ENCODE measurements at places on chromosomes 4 and X. TPM values are rescaled to one million over a fixed set of nuclear protein-coding genes. Genes with fewer than 3 reads are reported as not detected.

DNA sequence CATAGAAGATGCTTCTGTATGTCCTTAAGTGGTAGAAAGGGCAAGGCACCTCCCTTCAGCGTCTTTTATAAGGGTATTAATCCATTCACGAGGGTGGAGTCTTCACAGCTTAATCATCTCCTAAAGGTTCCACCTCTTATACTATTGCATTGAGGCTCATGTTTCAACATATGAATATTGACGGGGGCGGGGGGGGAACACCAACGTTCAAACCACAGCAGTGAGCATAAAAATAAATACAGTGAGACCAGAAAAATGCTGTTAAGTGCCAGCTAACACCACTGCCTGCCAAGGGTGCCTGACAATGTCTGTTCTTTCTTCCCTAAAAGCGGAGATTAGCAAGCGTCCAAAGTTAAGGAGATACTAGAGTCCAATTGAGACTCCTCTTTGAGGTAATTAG is 323.3 kb downstream of the STK32B start:
- peaks cover 6% of the 10 kb centered on the region for H3K4me1 ChIP-seq
- no peak overlapping the region for H3K27ac ChIP-seq
- H3K27me3 ChIP-seq: no peaks in the 10 kb centered on the region
- H3K4me3 ChIP-seq: no peak overlapping the region
- no peaks in the 10 kb centered on the region for H3K36me3 ChIP-seq

- no peak for DNase-seq
- no peak overlapping the region for H3K27ac ChIP-seq
- H3K27me3 ChIP-seq: no peaks in the 10 kb centered on the region
- H3K4me1 ChIP-seq: no peaks in the 10 kb centered on the region
- H3K36me3 ChIP-seq: no peaks in the 10 kb centered on the region
These were observed 186.9 kb upstream of the SPOCK3 start for GRCh38 chr4:167421201-167421600.

- no peaks in the 10 kb centered on the region for H3K27me3 ChIP-seq
- no peak for DNase-seq
- H3K4me3 ChIP-seq: no peak overlapping the region
- peaks cover 11% of the 10 kb centered on the region for H3K4me1 ChIP-seq
- H3K27ac ChIP-seq: no peak overlapping the region
These were observed 60.8 kb downstream of the EGF start for GRCh38 chr4:109973529-109973905.

DNA sequence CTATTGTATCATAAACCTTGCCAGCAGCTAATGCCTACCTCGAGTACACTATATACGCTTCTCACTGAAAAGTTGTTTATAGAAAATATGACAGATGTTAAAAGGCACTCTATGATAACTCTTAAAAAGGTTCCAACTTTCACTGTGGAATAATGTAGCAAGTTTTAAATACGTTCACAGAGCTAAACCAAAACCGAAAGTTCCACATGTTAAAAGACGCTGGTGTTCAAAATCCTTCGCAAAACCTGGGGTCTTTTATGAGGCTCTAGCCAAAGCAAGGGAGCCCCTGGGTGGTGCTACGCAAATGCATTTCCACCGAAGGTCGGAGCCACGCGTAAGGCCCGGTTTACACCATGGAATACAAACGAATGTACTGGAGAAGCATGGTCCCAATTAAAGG is 103.7 kb upstream of the TENM3 start:
- no peaks in the 10 kb centered on the region for H3K27me3 ChIP-seq
- no peak overlapping the region for H3K27ac ChIP-seq
- H3K36me3 ChIP-seq: no peaks in the 10 kb centered on the region
- no peak for DNase-seq
- H3K4me1 ChIP-seq: peaks cover 21% of the 10 kb centered on the region
- H3K4me3 ChIP-seq: no peak overlapping the region

The MAMLD1 gene
- 5.6 TPM for total RNA-seq

DNA sequence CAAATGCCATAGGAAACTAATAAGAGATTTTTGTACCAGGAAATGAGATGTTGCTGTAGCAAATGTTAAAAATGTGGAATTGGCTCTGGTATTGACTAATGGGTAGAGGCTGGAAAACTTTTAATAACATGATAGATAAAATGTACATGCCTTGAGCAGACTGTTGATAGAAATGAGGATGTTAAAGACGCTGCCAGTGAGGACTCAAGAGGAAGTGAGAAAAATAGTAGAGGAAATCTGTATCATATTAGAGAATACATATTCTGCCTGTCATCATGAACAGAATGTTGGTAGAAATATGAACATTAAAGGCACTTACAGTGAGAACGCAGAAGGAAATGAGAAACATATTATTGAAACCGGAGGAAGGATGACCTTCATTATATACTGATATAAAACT is 577.2 kb upstream of the HTR2C start:
- no peaks in the 10 kb centered on the region for H3K36me3 ChIP-seq
- H3K4me1 ChIP-seq: no peaks in the 10 kb centered on the region
- no peaks in the 10 kb centered on the region for H3K27me3 ChIP-seq
- no peak for DNase-seq

DNA sequence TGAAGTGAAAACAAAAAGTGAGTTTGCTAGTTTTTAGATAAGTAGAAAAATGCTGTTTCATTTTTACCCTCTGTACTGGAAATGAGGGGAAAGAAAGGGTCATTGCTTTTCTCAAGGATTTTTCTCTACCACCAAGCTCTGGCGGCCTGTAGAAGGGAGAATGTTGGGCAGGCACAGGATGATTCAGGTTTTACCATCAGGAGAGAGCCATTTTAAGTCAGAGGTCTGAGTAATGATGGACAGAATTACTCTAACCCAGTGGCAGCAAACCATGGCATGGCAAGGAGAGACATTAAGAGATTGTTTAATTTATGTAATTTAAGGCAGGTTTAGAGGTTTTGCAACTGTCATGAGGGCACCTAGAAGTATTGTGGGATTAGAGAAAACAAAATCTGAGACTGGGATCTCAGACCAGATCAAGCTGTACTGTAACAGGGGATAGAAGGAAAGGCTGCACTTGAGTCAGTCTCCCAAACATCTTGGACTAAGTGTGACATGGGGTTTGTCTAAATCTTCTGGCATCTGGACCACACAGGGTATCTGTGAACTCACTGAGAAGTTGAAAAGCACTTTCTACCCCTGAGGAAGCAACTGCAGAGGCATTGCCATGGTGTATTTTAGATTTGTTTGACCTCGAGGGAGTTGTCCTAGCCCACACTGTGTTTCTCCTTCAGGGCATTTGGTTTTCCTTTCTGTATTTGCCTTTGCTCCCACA is 81.6 kb downstream of the BANK1 start:
- no peaks in the 10 kb centered on the region for H3K4me1 ChIP-seq
- no peaks in the 10 kb centered on the region for H3K36me3 ChIP-seq
- H3K27ac ChIP-seq: no peak overlapping the region
- no peak for DNase-seq

- no peaks in the 10 kb centered on the region for H3K36me3 ChIP-seq
- H3K4me3 ChIP-seq: no peak overlapping the region
- H3K27me3 ChIP-seq: no peaks in the 10 kb centered on the region
- H3K27ac ChIP-seq: no peak overlapping the region
These were observed 251.5 kb upstream of the RASGEF1B start for GRCh38 chr4:81723019-81723884.

The FAM133A gene
- total RNA-seq: not detected

DNA sequence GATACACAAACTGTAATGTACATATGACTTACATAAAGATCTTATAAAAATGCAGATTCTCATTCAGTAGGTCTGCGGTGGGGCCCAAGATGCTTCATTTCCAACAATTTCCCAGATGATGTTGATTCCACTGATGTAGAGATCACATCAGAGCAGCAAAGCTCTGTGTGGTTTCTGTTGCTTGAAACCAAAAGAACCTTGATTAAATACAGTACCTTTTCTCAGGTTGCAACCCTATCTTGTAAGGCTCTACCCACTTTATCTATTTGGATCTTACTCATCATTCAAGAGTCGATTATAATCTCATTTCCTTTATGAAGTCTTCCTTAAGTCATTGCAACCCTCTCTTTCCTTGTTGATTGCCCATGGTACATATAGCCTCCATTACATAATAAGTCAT is 816.8 kb downstream of the RPA4 start:
- H3K4me3 ChIP-seq: no peak overlapping the region
- no peak for DNase-seq
- H3K4me1 ChIP-seq: no peaks in the 10 kb centered on the region
- no peak overlapping the region for H3K27ac ChIP-seq

GRCh38 chr4:100287534-100287933 is 97.3 kb upstream of the DDIT4L start:
- H3K4me1 ChIP-seq: no peaks in the 10 kb centered on the region
- no peak overlapping the region for H3K4me3 ChIP-seq

GRCh38 chr4:14620567-14621141 is 381.6 kb upstream of the CPEB2 start:
- no peak overlapping the region for H3K4me3 ChIP-seq
- H3K4me1 ChIP-seq: no peaks in the 10 kb centered on the region
- DNase-seq: no peak
- H3K27me3 ChIP-seq: no peaks in the 10 kb centered on the region
- H3K27ac ChIP-seq: no peak overlapping the region

DNA sequence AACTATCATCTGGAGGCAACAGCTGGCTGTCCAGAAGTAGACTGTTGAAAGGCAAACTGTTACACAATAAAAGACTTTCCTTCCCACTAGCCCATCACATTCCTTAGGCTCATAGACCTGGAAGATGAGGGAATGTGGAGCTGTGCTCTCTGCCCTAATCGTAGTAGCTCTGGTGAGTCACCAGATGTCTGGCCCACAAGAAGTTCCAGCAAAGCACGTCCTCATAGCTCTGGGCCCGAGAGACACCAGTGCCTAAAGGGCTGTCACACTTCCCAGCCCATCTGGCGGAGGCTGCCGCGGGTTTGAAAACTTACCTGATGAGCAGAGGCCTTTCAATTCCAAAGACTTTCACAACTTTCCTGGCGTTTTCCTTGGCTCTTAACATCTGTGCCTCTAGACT is 81.7 kb upstream of the STOX2 start:
- DNase-seq: no peak
- H3K4me3 ChIP-seq: no peak overlapping the region
- H3K4me1 ChIP-seq: no peaks in the 10 kb centered on the region
- H3K36me3 ChIP-seq: no peaks in the 10 kb centered on the region
- no peaks in the 10 kb centered on the region for H3K27me3 ChIP-seq
- H3K27ac ChIP-seq: no peak overlapping the region

DNA sequence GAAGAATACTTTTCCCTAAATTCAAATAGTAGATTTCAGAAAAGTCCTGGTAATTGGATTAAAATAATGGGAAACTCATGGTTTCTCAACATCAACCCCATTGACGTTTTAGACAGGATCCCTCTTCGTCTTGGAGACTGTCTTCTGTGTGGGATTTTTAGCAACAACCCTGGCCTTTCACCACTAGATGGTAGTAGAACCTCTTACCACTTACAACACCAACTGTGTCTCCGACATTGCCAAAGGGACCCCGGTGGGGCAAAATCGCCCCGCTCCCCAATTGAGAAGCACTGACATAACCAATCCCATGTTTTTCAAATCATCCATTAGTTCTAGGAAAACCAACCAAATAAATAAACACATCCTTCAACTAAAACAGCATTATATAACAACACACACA is 16.9 kb upstream of the ANOS1 start:
- no peak overlapping the region for H3K4me3 ChIP-seq
- peak; percentile 4 for DNase-seq
- no peaks in the 10 kb centered on the region for H3K27me3 ChIP-seq

The ZNF185 gene
- total RNA-seq: 2.0 TPM

DNA sequence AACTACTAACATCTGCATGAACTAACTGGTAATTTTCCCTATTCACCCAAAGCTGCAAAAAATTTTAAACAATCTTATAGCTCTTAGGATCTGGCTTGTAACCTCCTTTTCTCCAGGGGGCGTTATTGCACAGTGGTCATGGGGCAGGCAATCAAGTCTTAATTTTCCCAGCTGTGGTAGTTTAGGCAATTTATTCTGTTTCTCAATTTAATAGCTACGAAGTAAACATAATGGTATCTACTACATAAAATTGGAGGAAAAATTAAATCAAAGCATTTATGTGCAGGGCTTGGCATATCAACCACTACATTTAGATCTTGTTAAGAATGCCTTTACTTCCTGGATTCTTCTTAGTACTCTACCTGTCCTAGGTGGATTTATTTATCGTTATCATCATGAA is 137.4 kb upstream of the GUCY1A1 start:
- no peak for DNase-seq
- H3K4me3 ChIP-seq: no peak overlapping the region
- no peak overlapping the region for H3K27ac ChIP-seq
- H3K27me3 ChIP-seq: no peaks in the 10 kb centered on the region
- no peaks in the 10 kb centered on the region for H3K36me3 ChIP-seq
- H3K4me1 ChIP-seq: peaks cover 8% of the 10 kb centered on the region

DNA sequence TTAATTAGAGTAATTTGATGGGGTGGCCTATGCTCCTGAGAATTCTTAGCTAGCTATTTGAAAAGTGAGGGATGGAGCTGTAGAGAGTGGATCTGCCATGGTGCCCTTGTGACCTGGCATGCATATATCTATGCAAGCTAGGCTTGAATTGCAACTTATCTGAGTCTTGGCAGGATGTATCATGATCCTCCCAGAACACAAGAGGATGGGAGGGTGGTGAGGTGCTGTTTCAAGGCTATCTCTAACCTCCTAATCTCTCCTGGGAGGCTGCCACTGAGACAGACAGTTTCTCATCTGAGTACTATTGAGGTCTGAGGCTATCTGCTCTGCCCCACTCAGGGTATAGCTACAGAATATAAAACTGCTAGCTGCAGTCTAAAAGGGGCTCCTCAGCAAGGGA is 56.6 kb downstream of the BRCC3 start:
- no peaks in the 10 kb centered on the region for H3K27me3 ChIP-seq
- no peak overlapping the region for H3K4me3 ChIP-seq
- H3K4me1 ChIP-seq: no peaks in the 10 kb centered on the region
- no peak overlapping the region for H3K27ac ChIP-seq
- no peak for DNase-seq

GRCh38 chrX:51148848-51149247 is 183.8 kb upstream of the NUDT10 start:
- H3K36me3 ChIP-seq: no peaks in the 10 kb centered on the region
- H3K4me1 ChIP-seq: no peaks in the 10 kb centered on the region
- H3K27ac ChIP-seq: no peak overlapping the region
- no peak for DNase-seq
- H3K4me3 ChIP-seq: no peak overlapping the region
- H3K27me3 ChIP-seq: no peaks in the 10 kb centered on the region

- DNase-seq: no peak
- no peaks in the 10 kb centered on the region for H3K27me3 ChIP-seq
- peaks cover 20% of the 10 kb centered on the region for H3K4me1 ChIP-seq
- H3K4me3 ChIP-seq: no peak overlapping the region
These were observed 22.1 kb downstream of the MRFAP1 start for GRCh38 chr4:6662591-6662990.

The TRIM75 gene
- not detected for total RNA-seq

DNA sequence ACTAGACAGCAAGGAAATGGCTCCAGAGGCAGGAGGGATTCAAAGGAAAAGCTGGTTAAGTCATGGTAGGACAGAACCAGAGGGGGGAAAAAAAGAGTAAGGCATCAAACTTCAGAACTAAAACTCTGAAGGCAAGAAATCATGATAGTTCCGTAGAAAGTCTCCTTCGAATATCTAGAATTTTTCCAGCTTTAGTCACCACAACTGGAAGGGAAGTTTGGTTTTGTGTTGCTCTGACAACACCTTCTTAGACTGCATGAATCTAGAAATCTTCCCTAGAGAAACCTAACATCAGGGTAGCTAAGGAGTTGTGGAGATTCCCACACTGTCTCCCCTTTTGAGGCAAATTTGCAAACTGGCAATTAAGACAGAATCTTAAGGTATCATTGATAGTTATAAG is 33.7 kb downstream of the AMMECR1 start:
- no peaks in the 10 kb centered on the region for H3K36me3 ChIP-seq
- H3K27ac ChIP-seq: no peak overlapping the region
- H3K4me1 ChIP-seq: peaks cover 12% of the 10 kb centered on the region
